ENCODE measurements at places on chromosomes 1 and 21.

DNA sequence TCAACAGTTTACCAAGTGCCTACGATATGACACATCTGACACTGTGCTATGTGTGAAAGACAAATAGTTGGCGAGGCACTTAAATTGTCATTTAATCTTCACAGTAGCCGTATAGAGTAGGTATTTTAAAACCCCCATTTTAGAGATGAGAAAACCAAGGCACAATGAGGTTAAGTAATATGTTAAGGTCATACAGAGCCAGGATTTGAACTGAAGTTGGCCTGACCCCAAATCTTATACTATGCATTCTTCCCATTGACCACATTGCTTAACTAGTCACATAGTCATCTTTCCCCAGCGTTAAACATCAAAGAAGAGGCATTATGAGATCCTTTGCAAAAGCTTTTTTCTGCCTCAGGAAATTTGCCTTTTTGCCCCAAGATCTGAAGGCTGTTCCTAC is 3.9 kb downstream of the INKA2 start:
- no peak for DNase-seq

DNA sequence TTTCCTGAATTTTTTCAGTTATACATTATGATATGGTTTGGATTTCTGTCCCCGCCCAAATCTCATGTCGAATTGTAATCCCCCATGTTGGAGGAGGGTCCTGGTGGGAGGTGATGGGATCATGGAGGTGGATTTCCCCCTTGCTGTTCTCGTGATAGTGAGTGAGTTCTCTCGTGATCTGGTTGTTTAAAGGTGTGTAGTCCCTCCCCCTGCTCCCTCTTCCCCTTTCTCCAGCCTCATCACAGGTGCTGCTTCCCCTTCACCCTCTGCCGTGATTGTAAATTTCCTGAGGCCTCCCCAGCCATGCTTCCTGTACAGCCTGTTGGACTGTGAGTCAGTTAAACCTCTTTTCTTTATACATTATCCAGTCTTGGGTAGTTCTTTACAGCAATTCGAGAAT is 93.2 kb upstream of the HNRNPU start:
- DNase-seq, result no peak

GRCh38 chr1:221381910-221382623 is 359.8 kb downstream of the DUSP10 start:
- DNase-seq, result no peak

GRCh38 chr1:150083907-150084306 is 16.3 kb downstream of the VPS45 start:
- DNase-seq, result no peak

GRCh38 chr1:234148350-234148749 is 224.9 kb upstream of the COA6 start:
- no peak for DNase-seq

GRCh38 chr1:220579317-220579716 is 51.4 kb downstream of the MARK1 start:
- DNase-seq, result no peak

- DNase-seq, result no peak
Observed at GRCh38 chr1:119327450-119328155, 41.0 kb upstream of the HAO2 start.

DNA sequence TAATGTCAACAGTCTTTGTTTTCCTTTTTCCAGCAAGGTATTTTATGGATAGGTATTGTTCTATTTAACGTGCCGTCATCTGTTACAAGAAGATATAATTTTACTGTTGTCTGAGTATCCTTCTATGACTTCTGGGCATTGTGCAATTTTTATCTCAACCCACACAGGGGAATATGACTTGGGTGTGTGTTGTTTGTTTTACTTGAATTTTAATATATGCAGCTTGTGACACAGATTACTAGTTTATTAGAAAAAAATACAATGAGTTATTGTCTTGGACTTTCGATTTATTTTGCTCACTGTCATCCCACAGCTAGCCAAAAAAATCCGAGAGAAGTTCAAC is 111.9 kb downstream of the CACHD1 start:
- DNase-seq, result no peak

GRCh38 chr1:178506177-178506576 is 6.7 kb upstream of the TEX35 start:
- no peak for DNase-seq

DNA sequence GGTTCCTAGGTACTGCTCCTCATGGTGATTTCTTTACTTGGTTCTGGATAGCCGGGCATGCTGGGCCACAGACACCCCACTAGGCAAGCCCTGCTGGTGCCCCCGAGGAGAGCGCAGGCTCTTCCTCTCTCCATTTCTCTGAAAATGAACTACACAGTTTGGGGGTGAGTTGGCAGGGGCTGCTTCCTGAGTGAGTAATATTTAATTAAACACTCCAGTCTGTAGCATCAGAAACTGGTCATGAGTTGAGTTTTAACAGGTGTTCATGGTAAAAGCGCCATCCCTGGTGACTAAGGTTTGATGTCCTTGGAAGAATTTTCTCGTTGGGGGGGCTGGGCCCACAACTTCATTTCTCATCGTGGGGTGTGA is 1.7 kb downstream of the SPSB1 start:
- DNase-seq, result no peak

GRCh38 chr21:29163341-29164115 is 33.1 kb downstream of the MAP3K7CL start:
- DNase-seq, result no peak

GRCh38 chr1:175862408-175862807 is 119.0 kb upstream of the TNR start:
- no peak for DNase-seq

DNA sequence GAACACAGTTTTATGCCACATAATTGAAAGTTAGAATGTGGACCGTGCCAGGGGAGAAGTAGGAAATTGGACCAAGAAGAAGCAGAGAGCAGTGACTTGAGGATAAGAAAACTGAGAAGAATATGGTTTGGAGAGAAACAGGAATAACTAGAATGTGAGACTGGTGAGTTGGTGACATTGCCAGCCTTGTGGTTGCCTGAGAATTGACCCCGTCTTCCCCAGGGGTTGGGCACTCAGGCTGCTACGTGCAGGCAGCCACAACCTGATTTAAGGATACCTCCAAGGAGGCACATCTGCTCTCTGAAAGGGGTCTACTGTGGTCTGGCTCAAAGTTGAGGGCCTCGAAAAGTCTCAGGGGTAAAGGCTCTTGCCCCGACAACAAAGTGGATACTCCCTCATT is 112.1 kb upstream of the ARTN start:
- no peak for DNase-seq

- no peak for DNase-seq
Observed at GRCh38 chr1:230207598-230207997, 140.6 kb downstream of the GALNT2 start.

GRCh38 chr1:197343663-197344273 is 75.7 kb downstream of the CRB1 start:
- no peak for DNase-seq

GRCh38 chr1:169595764-169596711 is 9.8 kb upstream of the F5 start:
- DNase-seq, result no peak

GRCh38 chr1:41587791-41588190 is 103.3 kb upstream of the EDN2 start:
- DNase-seq, result no peak

DNA sequence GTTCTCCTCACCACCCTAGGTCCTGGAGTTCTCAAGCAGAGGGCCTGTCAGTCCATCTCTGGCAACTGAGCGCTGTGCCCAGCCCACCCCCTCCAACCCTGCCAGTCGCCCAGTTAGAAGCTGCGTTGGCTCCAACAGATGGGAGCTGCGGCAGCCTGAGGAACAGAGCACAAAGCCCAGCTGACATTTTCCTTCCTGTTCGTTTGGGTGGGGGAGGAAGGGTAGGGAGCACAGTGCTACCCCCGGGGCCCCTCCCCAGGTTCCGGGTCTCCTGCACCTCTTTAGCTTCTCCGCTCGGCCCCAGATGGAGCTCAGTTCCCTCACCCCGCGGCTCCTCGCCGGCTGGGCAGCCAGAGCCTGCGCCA is 1.4 kb downstream of the LRRN2 start:
- no peak for DNase-seq

GRCh38 chr1:41681331-41682098 is 197.0 kb upstream of the EDN2 start:
- no peak for DNase-seq

- no peak for DNase-seq
Observed at GRCh38 chr21:14538483-14538882, 7.6 kb downstream of the SAMSN1 start.

GRCh38 chr1:14666962-14667650 is 68.6 kb downstream of the KAZN start:
- DNase-seq, result no peak

DNA sequence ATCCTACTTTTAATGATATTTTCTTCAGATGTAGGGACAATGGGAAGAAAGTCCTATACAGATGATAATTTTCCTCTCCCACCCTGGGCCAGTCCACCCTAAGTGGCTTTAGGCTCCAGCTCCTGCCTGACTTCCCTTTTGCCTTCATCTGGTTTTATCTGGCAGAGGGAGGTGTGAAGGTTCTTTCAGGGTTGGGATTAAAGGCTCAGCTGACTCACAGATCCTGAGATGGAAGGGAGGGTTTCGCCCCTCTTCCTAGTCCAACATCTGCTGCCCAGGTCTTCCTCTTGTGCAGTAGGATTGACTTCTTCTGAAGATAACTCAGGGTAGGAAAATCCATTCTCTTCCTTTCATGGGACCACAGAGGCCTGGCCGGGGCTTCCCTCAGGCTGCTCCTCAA is 362.4 kb upstream of the KAZN start:
- no peak for DNase-seq

GRCh38 chr1:172533513-172534151 is 682 bp downstream of the SUCO start:
- DNase-seq, result no peak

GRCh38 chr1:203627851-203628200 is 1.2 kb downstream of the ATP2B4 start:
- no peak for DNase-seq

GRCh38 chr1:228463559-228464455 is 23.4 kb upstream of the RNF187 start:
- DNase-seq, result no peak

- DNase-seq, result no peak
Observed at GRCh38 chr1:25620211-25620610, 3.6 kb downstream of the MAN1C1 start.

DNA sequence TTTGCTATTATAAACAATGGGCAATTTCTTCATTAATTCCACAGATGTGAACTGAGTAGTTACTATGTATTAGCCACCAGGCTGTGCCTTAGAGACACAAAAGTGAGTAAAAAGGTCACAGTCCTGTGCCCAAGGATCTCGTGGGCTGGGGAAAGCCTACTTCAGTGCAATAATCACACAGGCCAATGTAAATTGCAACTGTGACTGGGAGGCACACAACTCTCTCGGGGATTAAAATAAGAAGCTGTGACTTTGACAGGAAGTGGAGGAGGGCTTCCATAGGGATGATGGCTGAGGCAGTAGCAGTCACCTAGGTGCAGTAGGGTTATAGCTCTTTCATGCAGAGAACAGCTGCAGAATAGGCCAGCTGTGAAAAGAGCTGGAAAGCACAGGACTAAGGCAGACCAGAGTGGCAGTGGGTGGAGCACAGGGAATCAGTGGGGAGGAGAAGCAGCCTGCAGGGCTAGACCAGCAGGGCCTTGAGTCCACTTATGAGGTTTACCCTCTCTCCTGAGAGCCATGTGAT is 121.9 kb downstream of the MAB21L3 start:
- no peak for DNase-seq

- no peak for DNase-seq
Observed at GRCh38 chr1:160640359-160641123, 6.3 kb downstream of the SLAMF1 start.
